ENCODE measurements at places on chromosomes 7 and 10. TPM values are rescaled to one million over a fixed set of nuclear protein-coding genes. Genes with fewer than 3 reads are reported as not detected.

ARPC1B gene
- 32.2 TPM for polyA plus RNA-seq

ANKRD22 gene
- 0.60 TPM for polyA plus RNA-seq

PTPRZ1 gene
- polyA plus RNA-seq: 5.0 TPM

FAM241B gene
- polyA plus RNA-seq: 7.7 TPM

CACNB2 gene
- polyA plus RNA-seq: 3.3 TPM

HDAC9 gene
- 11.1 TPM for polyA plus RNA-seq

GHRHR gene
- polyA plus RNA-seq: 0.37 TPM

GRID2IP gene
- 0.69 TPM for polyA plus RNA-seq

MYH16 gene
- 0.04 TPM for polyA plus RNA-seq

SPDYE2B gene
- 0.79 TPM for polyA plus RNA-seq

Data from right renal pelvis (tissue), 4 donors.